ENCODE measurements at places on chromosomes 7 and 10. TPM values are rescaled to one million over a fixed set of nuclear protein-coding genes. Genes with fewer than 3 reads are reported as not detected.

DNA sequence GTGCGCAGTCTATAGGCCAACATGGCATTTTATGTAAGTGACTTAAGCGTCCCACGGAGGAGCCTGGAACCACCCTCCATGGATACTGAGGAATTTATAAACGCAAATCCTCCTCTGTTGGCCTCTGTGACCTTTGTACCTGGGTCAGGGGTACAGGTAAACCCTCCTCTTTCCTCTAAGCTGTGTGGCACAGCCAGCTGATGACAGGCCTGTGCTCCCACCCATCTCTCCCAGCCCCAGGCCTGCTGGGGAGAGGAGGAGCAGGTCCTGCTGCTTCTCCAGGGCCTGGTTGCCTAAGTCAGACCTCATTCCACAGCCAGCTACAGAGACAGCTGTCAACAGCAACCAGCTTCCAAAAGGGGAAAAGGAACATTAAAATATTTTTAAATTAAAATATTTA lies 5.0 kb downstream of the AVPI1 start:
- no peak for DNase-seq

DNA sequence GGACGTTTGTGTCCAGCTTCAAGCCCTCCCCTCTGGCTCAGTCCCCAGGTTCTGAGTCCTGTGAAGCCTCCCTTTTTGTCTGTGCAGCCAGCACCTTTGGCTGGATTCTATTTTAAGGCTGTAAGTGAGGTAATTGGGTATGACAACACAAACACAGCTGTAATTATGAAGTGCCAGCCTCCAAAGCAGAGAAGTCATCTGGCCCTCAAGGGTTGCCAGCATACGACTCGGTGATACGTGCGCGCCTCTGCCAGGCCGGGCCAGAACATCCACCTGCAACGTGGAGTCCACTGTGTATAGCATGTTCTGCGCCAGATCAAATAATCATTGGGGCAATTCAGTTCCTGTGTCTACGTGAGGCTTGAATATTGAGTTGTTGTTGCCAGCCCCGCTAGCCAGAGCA lies 6.7 kb upstream of the FAM180A start:
- no peak for DNase-seq

DNA sequence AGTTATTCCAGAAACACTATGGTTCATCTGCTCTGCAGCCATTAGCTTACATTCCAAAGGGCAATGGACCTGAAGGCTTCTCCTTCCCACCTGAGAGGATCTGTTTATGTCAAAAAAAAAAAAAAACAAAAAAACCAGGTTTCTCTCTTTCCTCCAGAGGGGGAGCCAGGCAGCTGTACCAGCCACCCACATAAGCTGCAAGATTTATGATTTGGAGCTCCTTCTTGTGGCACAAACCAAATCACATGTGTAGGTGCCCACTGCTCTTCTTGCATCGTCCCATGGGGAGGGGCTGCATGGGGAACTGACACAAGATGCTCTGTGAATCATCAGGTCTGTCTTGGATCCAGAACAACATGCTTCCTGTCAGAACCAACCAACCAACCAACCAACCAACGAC lies 231.6 kb upstream of the IGFBP3 start:
- no peak for DNase-seq

GRCh38 chr7:104142147-104142546 lies 65.7 kb downstream of the ORC5 start:
- DNase-seq: no peak

Gene SPACDR
- polyA plus RNA-seq: not detected

Gene GRM8
- not detected for polyA plus RNA-seq

Measured in kidney (tissue), 22 donors.